Fibroblast of mammary gland (primary cell): ENCODE measurements at places on chromosomes 4 and X.

GRCh38 chr4:100113732-100114131 lies 76.5 kb downstream of the DDIT4L start:
- DNase-seq = no peak

GRCh38 chr4:158131027-158131426 lies 41.8 kb downstream of the GASK1B start:
- peak; percentile 90 for DNase-seq

DNA sequence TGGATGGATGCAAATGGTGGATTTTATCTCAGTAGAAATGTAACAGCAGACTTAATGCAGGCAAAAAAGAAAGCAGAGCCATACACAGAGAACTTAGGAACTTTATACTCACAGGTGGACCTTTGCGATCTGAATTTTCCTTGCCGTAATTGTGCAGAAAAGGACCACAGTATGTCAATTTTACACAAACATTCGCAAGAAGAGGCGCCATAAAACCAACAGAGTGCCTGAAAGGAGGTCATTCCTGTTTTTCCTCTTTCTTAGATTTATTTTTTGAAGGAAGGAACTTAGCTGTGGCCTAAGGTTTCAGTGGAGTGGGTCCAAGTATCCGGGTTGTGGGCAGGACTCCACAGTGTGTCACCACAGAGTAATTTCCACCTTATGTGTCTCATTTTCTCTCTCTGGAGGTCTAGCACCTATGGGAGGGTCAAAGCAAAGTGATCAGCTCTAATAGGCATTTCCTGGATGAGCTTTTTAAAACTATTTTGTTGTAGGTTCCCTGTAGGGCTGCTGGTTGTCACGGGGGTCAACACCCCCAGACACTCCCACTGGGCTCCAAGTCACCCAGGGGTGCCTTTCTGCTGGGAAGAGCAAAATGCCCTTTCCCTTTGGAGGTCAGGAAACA lies 24.7 kb upstream of the PBDC1 start:
- DNase-seq = peak; percentile 51

GRCh38 chrX:9708923-9709553 lies 56.6 kb downstream of the GPR143 start:
- DNase-seq = peak; percentile 58

GRCh38 chr4:124483048-124483906 lies 229.3 kb downstream of the ANKRD50 start:
- no peak for DNase-seq

- peak; percentile 63 for DNase-seq
Measured at GRCh38 chrX:40922307-40922706, 162.9 kb upstream of the USP9X start.
